Activated CD4-positive, alpha-beta T cell treated with anti-CD3 and anti-CD28 coated beads, Interleukin-2, Interleukin-4, amounts not matched to agents 100 ng/mL and 50 ng/mL, durations not matched to agents 16 hours and 8 hours (primary cell): ENCODE measurements at places on chromosomes 12 and 14.

DNA sequence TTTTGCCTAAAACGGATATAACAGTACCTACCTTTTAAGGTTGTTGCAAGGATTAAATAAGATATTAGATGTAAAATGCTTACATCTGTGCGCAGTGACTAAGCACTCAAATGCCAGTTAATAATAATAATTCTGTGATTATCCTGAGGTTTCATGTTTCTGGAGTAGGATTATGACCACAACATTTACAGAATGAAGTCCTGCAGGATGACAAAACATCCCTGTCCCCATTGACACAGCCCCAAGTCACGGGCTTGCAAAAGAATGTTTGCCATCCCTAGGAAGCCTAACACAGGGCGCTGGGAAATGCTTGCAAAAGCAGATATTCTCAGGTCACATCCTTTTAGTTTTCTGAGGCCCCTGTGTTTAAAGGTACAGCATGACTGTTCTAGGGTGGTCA, 20.1 kb downstream of the SUSD6 start:
- no peak for DNase-seq

DNA sequence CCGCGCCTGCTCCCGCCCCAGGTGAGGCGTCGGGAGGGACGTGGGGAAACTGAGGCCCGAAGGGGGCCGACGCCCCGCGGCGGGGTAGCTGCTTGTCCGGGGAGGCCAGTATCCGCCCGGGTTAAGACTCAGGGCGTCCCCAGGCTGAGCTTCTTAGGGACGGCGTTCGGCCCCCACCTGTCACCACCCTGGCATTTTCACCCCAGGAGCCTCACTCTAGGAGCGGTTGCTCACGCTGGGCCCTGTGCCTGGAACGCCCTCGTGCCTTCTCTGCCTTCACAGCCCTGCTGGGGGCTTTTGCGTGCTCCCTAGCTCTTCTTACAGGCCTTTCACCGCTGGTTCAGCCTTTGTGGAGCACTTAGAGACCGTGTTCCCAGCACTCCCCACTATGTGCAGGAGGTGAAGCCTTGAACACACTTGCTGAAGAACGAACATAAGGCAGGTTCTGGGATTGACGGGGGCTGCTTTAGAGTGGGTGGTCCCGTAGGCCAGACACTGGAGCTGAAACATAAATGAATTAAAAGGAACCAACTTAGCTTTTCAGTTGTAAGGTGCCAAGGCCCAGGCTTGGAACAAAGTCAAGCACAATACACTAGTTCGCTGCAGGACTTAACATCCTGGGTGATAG, 601 bp downstream of the ZNF839 start:
- DNase-seq = peak; percentile 23

GRCh38 chr12:45138609-45139008, 77.3 kb upstream of the ANO6 start:
- DNase-seq = no peak

GRCh38 chr12:109703684-109704083, 9.9 kb upstream of the FAM222A start:
- no peak for DNase-seq

DNA sequence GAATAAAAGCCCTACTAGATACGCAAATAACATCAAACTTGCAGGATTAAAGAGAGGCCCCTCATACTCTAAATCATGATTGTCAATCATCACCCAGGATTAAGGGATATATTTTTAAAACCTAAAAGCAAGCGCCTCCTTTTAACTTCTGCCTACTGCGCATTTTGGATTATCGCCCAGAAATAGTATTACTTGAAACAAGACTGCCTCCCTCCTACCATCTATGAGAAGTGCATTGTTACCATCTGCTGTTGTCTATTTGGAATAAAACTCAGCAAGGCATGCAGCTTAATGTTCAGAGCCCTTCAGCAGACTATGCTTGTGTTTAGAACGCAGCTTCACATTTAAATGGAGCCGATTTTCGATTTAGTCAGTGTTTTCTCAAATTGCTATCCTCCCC, 79.6 kb downstream of the EXOC5 start:
- no peak for DNase-seq

GRCh38 chr14:64187331-64187730, 106.8 kb downstream of the ESR2 start:
- no peak for DNase-seq

- no peak for DNase-seq
These were observed 407.0 kb upstream of the SEL1L start for GRCh38 chr14:81940651-81941050.

DNA sequence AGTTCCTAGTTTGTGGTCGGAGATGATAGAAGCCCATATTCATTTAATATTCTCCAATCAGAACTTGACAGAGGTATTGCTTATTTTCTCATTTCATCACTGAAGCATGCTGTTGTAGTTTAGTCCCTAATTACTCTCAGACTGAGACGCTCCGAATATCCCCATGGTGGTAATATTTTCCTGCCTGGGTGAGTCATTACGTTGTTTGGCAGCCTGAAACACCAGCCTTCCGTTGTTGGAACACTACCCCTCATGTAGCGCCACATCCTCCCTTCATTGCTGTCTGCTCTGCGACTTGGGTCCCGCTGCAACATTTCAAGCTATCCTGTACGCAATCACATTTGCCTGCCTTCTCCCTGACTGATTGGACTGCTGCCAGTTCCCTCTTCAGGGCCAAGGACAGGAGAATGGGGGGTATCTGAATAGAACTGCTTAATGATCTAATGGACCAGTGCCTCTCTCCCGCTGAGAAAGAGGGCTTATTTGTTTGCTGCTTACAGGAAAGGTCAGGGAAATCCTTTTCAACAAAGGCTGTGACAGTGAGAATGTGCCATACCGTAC, 369.1 kb downstream of the NPAS3 start:
- no peak for DNase-seq

DNA sequence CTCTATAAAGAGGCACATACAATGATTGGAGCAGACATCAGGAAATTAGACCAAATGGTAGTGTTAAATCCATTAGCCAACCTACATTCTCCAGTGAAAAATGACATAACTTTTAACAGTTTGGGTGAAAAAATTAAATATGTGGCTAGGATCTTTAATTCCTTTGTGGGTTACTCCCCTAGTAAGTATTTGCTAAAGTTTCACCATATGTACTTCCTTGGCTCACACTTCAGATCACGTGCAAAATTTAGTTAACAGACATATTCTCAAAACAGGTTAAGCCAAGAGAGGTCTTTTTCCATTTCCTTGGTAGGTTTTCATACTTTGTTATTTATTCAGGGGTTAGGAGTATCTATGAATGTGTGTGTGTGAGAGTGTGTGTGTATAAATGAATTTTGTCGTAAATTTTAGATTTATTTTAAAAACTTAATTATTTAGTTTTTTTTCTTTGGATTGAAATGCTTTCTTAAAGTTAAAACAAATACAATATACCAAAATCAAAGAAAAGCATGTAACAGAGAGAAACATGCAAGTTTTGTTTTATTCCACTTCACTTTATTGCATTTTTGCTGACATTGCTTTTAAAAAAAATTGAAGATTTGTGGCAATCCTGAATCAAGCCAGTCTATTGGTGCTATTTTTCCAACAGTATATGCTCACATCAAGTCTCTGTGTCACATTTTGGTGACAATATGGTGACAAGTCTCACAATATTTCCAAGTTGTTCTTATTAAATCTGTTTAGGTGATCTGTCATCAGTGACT, 258.7 kb downstream of the FLRT2 start:
- no peak for DNase-seq

GRCh38 chr12:93825501-93825888, 148.3 kb downstream of the CRADD start:
- DNase-seq = no peak

GRCh38 chr12:67155863-67156262, 113.3 kb upstream of the CAND1 start:
- no peak for DNase-seq

DNA sequence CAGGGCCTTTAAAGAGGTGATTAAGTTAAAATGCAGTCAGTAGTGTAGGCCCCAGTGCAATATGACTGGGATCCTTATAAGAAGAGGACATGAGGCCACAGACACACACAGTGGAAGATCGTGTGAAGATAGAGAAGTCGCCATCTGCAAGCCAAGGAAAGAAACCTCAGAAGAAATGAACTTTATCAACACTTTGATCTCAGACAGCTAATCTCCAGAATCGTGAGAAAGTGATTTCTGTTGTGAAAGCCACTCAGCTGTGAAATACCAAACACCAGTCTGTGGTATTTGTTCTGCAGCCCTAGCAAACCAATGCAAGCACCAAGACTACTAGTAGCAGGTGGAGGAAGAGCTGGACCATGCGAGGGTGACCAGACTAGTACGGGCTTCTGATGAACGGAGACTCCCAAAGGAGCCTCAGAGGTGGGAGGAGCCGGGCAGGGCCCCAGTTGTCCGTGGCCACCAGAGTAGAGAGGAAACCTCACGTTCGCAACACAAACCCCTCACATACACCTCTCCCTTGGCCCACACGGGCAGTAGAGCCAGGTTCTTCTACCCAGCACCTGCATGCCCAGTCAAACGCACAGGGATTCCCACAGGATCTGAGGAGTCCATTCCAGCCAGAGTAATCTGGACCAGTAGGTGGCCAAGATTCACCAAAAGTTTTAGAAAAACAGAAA, 243.0 kb downstream of the TTC8 start:
- DNase-seq = peak; percentile 79
